ENCODE measurements at places on chromosomes 1 and 21.

DNA sequence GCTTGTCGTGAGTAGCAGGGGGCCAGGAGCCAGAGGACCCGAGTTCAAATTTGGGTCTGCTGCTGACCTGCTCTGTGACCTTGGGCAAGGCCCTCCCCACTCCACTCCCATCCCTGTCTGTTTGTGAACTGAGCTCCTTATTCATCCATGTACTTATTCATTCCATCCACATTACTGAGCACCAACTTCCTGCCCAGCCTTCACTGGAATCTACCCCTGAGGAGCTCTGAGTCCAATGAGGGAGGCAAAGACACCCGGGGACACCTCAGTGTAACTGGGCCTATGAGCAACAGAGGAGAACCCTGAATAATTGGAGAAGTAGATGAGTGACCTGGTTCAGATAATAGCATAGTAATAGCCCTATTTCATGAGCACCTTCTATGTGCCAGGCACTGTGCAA lies 8.9 kb downstream of the BSND start:
- no peak for DNase-seq
- H3K4me3 ChIP-seq, result no peak overlapping the region
- no peaks in the 10 kb centered on the region for H3K4me1 ChIP-seq
- no peaks in the 10 kb centered on the region for H3K27me3 ChIP-seq

- H3K27ac ChIP-seq, result no peak overlapping the region
- H3K4me1 ChIP-seq, result no peaks in the 10 kb centered on the region
- no peak overlapping the region for H3K4me3 ChIP-seq
- DNase-seq, result no peak
These were observed 88.5 kb upstream of the AJAP1 start for GRCh38 chr1:4565801-4566449.

GRCh38 chr1:229972600-229973296 lies 94.3 kb upstream of the GALNT2 start:
- H3K27ac ChIP-seq, result no peak overlapping the region
- H3K4me1 ChIP-seq, result no peaks in the 10 kb centered on the region
- H3K27me3 ChIP-seq, result no peaks in the 10 kb centered on the region
- H3K36me3 ChIP-seq, result no peaks in the 10 kb centered on the region
- H3K4me3 ChIP-seq, result no peak overlapping the region

DNA sequence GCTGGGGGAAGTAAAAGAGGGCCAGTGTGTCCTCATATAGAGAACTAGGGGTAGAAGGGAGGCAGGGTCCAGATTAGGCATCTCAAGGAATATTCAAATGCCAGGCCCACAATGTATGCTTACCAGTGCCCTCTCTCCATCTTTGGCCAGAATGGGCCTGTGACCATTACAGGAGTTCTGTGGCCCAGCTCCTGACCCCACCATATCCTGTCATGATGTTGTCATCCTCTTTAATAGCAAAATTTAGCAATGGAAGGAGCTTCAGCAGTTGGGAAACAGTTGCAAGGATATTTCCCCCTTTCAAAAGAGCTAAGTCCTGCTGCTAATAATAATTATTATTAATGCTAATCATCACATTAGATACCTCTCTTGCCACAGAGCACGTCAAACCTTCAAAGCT lies 49.3 kb upstream of the JUN start:
- H3K4me3 ChIP-seq, result no peak overlapping the region
- no peak overlapping the region for H3K27ac ChIP-seq
- DNase-seq, result no peak
- no peaks in the 10 kb centered on the region for H3K36me3 ChIP-seq
- H3K27me3 ChIP-seq, result no peaks in the 10 kb centered on the region
- H3K4me1 ChIP-seq, result peaks cover 3% of the 10 kb centered on the region

DNA sequence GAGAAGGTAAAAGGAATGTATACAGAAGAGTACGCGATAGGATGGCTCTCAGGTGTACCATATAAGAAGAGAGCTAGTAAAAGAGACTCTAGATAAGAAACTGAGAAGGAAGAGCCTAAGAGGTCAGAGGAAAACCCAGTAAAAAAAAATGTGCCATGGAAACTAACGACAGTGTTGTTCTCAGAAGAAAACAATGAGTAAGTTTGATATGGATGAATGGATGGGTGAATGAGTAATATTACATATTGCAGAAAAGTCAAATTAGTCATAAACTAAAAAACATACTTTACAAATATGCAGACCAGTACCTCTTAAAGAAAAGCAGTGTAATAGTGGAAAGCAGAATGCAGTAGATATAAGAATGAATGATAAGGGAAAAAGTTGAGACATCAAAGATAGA lies 316.2 kb downstream of the HMCN1 start:
- H3K27me3 ChIP-seq, result no peaks in the 10 kb centered on the region
- no peaks in the 10 kb centered on the region for H3K36me3 ChIP-seq
- no peak overlapping the region for H3K27ac ChIP-seq
- no peak overlapping the region for H3K4me3 ChIP-seq
- no peaks in the 10 kb centered on the region for H3K4me1 ChIP-seq

GRCh38 chr1:81549588-81550127 lies 251.1 kb upstream of the ADGRL2 start:
- no peaks in the 10 kb centered on the region for H3K36me3 ChIP-seq
- H3K27ac ChIP-seq, result peak overlapping the region; percentile 2
- no peak overlapping the region for H3K4me3 ChIP-seq
- H3K4me1 ChIP-seq, result peaks cover 16% of the 10 kb centered on the region
- DNase-seq, result no peak
- no peaks in the 10 kb centered on the region for H3K27me3 ChIP-seq

- H3K36me3 ChIP-seq, result no peaks in the 10 kb centered on the region
- H3K4me1 ChIP-seq, result no peaks in the 10 kb centered on the region
- H3K27ac ChIP-seq, result no peak overlapping the region
These were observed 547.4 kb downstream of the PTPRU start for GRCh38 chr1:29783508-29784275.

GRCh38 chr1:36154335-36154734 lies 1.6 kb upstream of the MAP7D1 start:
- no peak overlapping the region for H3K4me3 ChIP-seq
- DNase-seq, result no peak
- H3K27me3 ChIP-seq, result no peaks in the 10 kb centered on the region
- H3K36me3 ChIP-seq, result no peaks in the 10 kb centered on the region
- peak overlapping the region; percentile 100 for H3K27ac ChIP-seq

DNA sequence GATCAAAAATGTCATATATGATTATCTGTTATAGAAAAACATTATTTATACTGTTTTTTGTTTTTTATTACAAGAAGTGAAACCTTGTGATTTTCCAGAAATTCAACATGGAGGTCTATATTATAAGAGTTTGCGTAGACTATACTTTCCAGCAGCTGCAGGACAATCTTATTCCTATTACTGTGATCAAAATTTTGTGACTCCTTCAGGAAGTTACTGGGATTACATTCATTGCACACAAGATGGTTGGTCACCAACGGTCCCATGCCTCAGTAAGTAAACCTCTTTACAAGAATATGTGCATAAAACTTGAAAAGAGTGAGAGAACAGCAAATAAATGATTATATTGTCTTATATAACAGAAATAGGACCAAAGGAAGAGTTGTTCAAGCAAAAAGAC lies 14.5 kb downstream of the CFHR4 start:
- H3K4me3 ChIP-seq, result no peak overlapping the region
- no peak for DNase-seq
- no peak overlapping the region for H3K27ac ChIP-seq

DNA sequence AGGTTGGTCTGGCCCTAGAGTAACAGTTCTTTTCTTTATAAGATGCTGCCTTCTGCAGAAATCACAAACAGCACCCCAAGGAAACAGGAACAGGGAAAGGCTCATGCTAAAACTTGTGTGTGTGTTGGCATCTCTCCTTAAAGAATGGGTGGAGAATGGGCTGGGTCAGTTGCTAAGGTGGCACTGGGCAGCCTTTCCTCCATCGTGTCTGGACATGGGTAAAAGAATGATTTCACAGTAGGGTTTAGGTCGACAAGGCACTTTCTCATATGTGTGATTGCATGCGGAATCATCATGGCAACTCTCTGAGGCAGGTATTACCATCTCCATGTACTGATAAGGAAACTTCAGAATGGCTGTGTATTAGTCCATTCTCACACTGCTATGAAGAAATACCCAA lies 40.3 kb downstream of the LRRN2 start:
- DNase-seq, result no peak
- H3K4me1 ChIP-seq, result no peaks in the 10 kb centered on the region
- no peaks in the 10 kb centered on the region for H3K27me3 ChIP-seq
- no peak overlapping the region for H3K4me3 ChIP-seq
- H3K27ac ChIP-seq, result no peak overlapping the region
- H3K36me3 ChIP-seq, result no peaks in the 10 kb centered on the region

DNA sequence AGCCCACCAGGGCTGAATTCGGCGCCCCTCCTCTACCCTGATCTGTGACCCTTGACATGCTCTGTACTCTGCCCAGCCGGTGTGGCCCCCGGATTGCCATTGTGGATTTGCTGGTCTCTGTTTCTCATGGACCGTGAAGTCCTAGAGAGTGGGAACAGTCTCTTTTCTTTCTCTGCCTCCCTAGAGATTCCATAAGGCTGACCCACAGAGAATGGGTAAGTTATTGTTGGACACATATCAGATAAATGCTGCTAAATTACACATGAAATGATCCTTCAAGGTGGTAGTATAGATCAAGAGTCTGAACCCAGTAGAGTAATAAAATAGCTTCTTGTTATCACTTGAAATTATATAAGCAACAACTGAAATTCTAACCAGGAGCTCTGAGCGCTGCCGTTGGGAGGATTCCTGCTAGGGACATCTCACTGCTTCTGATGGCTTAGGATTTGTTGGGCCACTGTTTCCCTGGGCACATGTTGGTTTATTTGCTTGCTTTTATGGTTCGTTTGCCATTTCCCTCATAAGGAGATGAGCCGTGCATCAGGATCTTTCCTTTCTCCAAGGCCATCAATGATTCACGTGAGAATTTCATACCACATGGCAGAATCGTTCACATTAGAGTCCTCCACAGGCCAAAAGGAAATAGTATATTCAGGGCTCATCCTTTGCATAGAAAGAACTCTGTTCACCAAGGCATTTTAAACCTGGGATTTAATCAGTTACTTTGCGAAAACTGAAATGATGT lies 111.9 kb downstream of the ZBTB18 start:
- no peaks in the 10 kb centered on the region for H3K36me3 ChIP-seq
- DNase-seq, result no peak
- H3K4me1 ChIP-seq, result no peaks in the 10 kb centered on the region

GRCh38 chr21:31360717-31361116 lies 16.7 kb upstream of the TIAM1 start:
- H3K4me1 ChIP-seq, result no peaks in the 10 kb centered on the region
- no peaks in the 10 kb centered on the region for H3K27me3 ChIP-seq
- no peaks in the 10 kb centered on the region for H3K36me3 ChIP-seq
- no peak overlapping the region for H3K4me3 ChIP-seq
- no peak for DNase-seq
- H3K27ac ChIP-seq, result no peak overlapping the region

- H3K27me3 ChIP-seq, result no peaks in the 10 kb centered on the region
- H3K27ac ChIP-seq, result no peak overlapping the region
- no peaks in the 10 kb centered on the region for H3K36me3 ChIP-seq
- H3K4me3 ChIP-seq, result no peak overlapping the region
- DNase-seq, result no peak
These were observed 3.4 kb upstream of the PSMG1 start for GRCh38 chr21:39186676-39187075.

DNA sequence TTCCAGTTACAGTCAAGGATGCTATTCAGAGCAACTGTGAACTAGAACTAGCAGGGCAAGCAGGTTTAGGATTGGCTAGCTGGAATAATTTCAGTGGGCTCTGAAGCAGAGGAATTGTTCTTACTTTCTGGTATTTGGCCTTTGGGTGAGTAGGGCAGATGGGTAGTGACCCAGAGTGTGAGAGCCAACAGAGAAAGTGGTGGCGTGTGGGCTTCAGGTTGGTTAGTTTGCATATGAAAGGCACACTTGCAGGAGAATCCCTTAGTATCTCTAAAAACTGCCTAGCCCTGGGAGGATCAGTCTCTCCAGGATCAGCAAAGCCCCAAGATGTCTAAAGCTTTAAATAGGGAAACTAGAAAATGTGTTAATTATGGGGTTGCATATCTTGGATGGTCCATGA lies 67.6 kb upstream of the LRRC8B start:
- no peak overlapping the region for H3K27ac ChIP-seq
- no peaks in the 10 kb centered on the region for H3K27me3 ChIP-seq
- no peaks in the 10 kb centered on the region for H3K4me1 ChIP-seq
- DNase-seq, result no peak
- no peaks in the 10 kb centered on the region for H3K36me3 ChIP-seq

DNA sequence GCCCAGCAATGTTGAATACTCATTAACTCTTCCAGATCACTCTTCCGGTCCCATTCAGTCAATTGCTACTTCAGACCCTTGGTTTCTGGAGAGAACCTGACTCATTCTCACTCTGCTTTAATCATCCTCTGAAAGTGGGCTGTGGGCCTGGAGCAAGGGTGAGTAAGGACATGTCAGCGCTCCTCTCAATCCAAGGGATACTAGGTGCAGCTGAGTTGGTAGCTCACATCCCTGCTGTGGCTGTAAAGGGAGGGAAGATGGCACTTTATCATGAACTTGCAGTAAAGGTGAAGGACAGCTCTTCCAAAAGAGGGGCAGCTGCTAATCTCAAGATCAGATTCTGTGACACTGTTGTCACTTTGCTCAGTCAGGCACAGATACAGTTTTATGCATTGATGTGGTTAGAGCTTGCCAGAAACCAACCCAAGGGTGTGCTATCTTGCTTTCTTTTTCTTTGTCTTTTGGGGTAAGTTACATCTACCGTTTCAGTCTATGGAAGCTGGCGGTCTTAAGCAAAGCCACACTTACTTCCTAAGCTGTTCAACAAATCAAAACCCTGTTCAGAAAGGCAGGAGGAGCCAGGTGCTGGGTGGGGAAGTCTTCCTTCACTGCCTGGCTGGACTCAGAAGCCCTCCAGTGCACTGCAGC lies 26.5 kb upstream of the NTPCR start:
- H3K36me3 ChIP-seq, result no peaks in the 10 kb centered on the region
- H3K27me3 ChIP-seq, result no peaks in the 10 kb centered on the region
- H3K4me1 ChIP-seq, result no peaks in the 10 kb centered on the region
- no peak overlapping the region for H3K4me3 ChIP-seq

DNA sequence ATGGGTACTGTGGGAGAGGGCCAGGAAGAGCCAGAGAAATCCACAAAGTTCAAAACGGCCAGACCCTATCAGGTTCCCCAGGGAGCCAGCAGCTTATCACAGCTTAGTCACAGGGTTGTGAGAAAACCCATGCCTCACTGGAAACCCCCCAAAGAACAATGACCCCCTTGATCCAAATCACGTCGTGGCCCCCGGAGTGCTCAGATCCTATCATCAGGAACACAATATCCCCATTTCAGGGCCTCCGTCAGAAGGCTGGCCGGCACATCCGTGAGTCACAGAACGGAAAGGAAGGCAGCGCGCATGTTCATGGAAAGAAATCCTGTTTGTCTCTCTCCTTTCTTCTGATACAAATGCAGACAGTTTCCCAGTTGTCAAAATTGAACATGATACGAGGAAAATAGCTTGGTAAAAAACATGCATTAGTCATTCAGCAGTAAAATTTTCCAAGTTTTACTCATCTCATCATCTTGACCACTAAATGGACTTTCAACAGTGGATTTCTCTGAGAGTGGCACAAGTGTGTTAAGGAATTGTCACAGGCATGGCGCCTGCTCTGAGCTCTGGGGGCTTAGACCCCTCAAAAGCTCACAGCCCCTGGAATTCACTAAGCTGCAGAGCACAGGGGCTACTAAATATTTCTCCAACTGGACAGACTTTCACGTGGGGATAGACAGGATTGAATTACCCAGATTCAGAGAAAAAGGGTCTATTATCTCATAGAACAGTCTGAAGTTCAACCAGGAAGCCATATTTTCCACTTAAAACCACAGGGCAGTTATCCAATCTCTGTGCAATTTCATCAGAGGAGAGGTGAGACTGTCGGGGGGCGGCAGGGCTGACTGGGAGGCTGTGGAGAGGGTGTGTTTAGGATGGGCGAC lies 124.8 kb downstream of the RIPK4 start:
- DNase-seq, result no peak
- no peaks in the 10 kb centered on the region for H3K27me3 ChIP-seq
- H3K4me1 ChIP-seq, result peaks cover 1% of the 10 kb centered on the region
- peak overlapping the region; percentile 1 for H3K27ac ChIP-seq

Measured in upper lobe of left lung (tissue), 6 donors.